ENCODE measurements at places on chromosomes 1 and 21.
A peak's percentile ranks its signal among the peaks of the same experiment; 100 is the strongest.

GRCh38 chr1:185468626-185469025 is 151.6 kb upstream of the IVNS1ABP start:
- no peak for DNase-seq

GRCh38 chr1:200979574-200980451 is 43.7 kb downstream of the KIF21B start:
- peak; percentile 63 for DNase-seq

DNA sequence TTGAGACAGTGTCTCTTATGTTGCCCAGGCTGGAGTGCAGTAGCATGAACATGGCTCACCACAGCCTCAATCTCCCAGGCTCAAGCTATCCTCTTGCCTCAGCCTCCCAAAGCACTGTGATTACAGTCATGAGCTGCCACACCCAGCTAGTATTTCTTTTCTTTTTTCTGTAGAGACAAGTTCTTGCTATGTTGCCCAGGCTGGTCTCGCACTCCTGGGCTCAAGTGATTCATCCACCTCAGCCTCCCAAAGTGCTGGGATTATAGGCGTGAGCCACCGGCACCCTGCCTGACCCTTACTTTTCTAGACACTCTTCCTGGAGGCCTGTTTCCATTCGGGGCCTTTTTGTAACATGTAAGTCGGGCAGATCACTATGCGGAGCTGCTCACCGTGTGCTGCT is 30.1 kb upstream of the SRP9 start:
- DNase-seq = no peak

DNA sequence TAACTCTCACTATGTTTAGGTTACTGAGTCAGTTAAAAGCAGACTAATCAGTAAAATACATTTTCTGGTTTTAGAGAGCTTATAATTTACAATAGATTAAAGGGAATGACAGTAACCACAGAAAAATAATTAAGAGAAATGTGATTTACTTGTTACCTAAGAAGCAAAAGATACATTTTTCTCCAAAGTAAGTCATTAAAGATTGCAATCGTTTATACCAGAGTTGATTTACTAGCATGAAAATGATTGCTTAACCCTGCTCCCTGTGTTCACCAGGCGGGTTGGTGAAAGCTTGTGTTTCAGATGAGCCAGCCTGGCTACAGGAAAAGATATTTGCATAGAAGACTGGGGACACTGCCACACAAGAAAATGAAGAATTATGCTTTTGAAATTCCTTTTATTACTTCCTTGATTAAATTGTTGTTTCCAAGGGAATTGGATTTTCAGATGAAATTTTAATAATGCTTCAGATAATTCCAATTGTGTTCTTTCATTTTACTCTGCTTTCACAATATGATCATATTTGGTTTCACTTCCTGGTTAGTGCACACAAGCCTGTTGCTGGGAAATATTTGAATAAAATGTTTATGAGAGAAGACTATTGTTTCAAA is 27.9 kb downstream of the LRRC8B start:
- no peak for DNase-seq

- DNase-seq = no peak
These were observed 88.2 kb upstream of the ABCD3 start for GRCh38 chr1:94329986-94330385.

- DNase-seq = no peak
These were observed 181.9 kb downstream of the ZSCAN20 start for GRCh38 chr1:33654267-33654834.

GRCh38 chr21:45040739-45041138 is 33.6 kb upstream of the ADARB1 start:
- no peak for DNase-seq

GRCh38 chr1:81232420-81232819 is 568.3 kb upstream of the ADGRL2 start:
- DNase-seq = no peak

GRCh38 chr1:206447792-206448191 is 22.5 kb upstream of the IKBKE start:
- DNase-seq = no peak

DNA sequence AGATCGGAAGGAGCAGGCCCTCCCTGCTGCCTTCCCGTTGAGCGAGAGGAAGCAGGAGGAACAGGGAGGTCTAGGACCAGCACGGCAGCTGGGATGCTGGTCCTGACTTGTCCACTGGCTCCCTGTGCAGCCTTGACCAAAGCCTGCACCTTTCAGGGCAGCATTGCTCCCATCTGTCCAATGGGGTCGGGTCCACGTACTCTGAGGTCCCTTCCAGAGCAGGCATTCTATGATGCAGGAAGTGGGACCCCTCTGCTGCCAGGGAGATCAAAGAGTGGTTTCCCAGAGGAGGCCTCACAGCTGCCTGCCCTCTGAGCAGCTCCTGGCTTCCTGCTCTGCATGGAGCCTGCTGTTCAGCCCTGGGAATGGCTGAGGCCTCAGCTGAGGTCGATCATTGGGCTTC is 21.7 kb upstream of the ZNF362 start:
- DNase-seq = no peak

GRCh38 chr1:161099090-161099802 is 1.1 kb downstream of the KLHDC9 start:
- no peak for DNase-seq

- DNase-seq = no peak
These were observed 78.9 kb downstream of the DNM3 start for GRCh38 chr1:171919891-171920887.

GRCh38 chr1:29703596-29704370 is 467.5 kb downstream of the PTPRU start:
- DNase-seq = no peak

GRCh38 chr1:245715291-245715701 is 560.5 kb downstream of the KIF26B start:
- DNase-seq = no peak

DNA sequence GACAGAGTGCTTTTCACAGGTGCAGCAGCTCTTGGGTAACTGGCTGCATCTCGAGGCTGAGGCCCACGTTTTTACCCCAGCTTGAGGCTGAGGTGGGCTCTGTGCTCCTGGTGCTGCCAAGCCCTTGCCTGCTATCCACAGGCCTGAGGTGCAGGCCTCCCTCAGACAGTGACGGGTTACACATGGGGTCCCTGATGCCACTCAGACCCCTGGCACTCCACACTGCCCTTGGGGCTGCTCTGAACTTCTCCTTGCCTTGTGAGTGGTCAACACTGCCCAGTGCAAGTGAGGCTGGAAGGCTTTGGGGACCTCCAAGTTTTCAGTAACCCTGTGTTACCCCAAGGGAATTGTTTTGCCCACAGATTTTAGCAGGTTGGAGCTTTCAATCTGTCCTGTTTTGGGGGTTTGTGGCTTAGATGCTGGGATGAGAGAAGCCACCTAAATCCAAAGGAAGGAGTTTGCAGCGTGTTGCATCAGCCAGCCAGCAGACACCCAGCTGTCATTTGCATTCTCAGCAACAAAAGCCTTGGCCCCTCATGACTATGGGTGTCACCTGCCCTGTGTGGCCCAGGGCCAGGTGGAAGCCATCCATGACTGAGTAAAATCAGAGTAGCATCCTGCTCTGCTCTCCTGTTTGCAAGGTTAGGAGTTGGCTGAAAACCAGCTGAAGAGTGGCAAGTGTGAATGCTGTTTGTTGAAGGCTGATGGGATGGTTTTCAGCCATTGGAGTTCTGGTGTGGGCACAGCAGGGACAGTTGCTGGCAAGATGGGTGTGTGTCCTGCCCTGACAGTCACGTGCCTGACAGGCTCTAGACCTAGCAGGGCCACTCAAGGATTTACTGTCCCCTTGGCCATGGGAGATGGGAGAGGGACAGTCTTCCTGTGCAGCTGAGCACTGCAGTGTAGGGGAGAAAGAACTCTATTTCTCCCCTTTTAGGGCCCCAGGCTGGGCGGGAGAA is 3.2 kb downstream of the RNF187 start:
- no peak for DNase-seq

DNA sequence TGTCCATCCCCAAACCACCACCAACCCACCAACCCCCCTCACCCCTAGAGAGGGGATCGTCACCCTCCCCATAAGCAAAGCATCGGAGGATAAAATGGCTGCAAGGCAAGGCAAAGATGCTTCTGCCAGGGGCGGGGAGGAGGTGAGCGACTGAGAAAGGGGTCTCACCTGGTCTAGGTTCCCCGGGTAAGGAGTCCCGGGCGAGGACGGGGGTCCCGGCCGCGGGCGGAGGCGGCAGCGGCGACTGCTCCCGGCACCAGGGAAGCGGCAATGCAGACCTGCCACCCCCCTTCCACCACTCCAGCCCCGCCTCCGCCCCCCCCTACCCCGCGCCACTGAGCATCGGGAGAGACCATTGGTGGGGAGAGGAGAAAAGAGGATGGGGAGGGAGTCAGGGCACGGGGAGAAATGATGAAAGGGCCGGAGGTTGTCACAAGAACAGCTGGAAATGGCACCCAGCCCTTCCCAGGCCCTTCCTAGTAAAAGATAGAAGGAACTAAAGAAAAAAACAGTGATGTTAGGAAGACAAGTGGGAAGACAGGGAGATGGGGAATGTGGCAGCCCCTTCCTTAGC is at the start of gene SV2A:
Gene SV2A, minus strand, starts transcription at position 274 of the 574 bp plus-strand sequence. CDS start 4,004 bp downstream, outside the sequence.
- peak; percentile 57 for DNase-seq

DNA sequence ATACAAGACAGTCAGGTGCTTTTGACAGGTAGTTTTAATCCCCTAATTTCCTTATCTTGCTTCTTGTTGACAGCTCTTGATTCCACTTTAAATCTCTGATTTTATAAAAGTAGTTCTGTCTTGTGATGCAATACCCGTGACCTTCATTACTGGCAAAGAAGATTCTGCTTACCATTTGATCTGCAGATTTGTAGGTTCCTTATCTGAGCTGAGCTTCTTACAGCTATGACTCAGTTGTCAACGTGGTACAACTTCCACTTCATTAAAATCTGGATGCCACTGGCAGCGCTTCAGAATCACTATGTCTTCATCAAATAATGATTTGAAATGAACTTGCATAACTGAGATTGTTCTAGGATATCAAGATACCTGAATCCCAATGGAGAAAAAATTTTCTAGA is 543.6 kb upstream of the B3GALT2 start:
- no peak for DNase-seq

DNA sequence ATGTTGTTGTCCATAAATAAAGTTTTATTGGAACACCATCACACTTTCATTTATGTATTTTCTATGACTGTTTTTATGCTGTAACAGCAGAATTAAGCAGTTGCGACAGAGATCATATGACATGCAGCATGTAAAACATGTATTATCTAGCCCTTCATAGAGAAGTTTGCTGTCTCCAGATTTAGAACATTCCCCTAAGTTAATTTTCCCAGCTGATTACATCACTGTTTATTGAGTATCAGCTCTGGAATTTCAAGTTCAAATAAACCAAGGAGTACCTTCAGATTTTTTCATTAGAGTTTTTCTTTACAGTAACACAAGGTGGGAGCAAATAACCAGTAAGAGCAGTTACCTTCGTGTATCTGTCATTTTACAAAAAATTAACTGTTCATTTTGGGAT is 792.8 kb downstream of the USP25 start:
- DNase-seq = no peak

DNA sequence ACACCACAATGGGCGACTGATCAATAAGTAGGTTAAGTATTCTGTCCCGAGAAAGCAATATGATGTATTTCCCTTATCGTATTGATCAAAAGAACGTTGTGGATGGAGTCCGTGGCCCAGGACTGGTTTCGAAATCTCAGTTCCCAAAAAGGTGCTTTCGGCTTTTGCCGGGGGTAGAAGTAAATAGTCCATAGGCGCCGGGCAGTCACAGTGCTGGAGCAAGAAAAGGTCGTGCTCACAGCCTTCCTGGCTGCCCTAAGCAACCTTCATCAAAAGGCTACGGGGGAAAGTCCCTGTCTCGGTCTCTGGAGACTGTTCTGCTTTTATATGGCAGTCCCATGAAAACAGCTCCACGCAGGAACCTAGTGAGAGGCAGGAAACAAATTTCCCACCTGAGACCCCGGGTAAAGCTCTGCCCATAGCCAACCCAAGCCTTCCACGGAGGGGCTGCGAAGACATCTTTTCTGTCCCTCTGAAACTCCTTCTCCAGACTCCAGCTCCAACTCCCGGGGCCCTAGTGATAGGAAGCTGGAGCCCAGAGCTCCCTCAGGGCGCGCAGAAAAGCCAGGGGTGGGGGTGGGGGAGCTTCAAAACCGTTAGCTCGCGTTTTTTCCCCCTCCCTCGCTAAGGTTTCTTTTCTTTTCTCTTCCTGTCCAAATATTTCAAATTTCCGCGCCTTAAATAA is 7.0 kb downstream of the CDKN2C start:
- peak; percentile 51 for DNase-seq

DNA sequence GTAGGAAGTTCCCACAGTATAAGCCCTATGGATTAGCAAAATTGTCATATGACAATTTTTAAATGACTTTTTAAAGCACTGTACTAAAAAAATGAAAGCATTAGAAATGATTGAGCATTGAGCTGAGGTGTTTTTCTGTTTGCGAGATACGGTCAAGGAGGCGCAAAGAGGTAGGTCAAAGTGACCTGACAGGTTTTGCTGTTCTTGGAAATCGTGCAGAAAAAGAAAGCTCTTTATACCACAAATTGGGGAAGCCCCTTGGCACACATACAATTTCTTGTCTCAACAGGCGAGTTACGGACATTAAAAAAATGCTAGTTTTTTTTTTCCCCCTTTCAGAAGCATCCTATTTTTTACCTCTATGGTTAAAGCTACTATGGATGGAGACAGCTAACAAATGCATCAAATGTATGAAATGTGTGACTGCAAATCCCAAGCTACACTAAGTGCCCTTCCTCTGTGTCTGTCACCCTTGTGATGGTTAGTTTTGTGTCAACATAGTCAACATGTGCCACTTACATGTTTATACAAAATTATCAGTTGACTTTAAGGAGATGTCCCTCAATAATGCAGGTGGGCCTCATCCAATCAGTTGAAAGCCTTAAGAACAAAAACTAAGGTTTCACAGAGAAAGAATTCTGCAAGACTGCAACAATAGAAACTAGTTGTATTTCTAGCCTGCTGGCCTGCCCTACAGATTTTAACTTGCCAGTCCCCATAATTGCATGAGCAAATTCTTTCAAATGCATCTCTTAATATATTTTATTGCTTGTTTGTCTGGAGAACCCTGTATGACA is 29.3 kb downstream of the CRYZ start:
- DNase-seq = no peak

DNA sequence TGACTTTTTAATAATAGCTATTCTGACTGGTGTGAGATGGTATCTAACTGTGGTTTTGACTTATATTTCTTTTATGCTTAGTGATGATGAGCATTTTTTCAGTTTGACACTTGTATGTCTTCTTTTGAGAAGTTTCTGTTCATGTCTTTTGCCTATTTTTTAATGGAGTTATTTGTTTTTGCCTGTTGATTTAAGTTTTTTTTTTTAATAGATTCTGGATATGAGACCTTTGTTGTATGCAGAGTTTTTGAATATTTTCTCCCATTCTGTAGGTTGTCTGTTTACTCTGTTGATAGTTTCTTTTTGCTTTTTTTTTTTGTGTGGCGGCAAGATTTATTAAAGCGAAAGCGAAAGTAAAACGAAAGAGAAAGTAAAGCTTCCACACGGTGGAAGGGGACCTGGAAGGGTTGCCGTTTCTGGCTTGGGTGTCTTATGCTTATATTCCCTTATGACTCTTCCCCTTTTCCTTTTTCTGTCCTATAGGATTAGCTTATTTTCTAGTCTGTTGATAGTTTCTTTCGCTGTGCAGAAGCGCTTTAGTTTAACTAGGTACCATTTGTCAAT is 67.6 kb downstream of the TBX19 start:
- peak; percentile 60 for DNase-seq

Measured in CD4-positive, alpha-beta T cell treated with Interleukin-10 for 1 hour (primary cell).